Activated T-cell treated with anti-CD3 and anti-CD28 coated beads, Interleukin-2, amount 50 U/mL, for 1 hour (primary cell): ENCODE measurements at places on chromosomes 3 and 15.

DNA sequence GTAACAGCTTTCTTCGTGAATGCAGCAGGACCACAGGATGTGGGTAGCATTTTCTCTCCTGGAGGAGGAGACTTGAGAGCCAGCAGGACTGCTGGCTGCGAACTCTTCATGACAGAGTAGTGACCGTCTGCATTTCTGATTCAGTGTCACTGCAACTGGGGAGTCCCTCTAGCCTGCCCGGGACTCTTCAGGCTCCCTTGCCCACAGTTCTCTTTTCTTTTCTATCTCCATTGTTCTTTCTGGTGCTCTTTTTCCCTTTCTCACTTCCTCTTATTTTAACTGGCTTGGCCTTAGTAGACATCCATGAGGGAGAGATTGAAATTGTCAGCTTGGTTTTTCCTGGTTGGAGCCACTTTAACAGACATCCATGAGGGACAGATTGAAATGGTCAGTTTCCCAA, 49.9 kb upstream of the P2RY1 start:
- no peak for DNase-seq

GRCh38 chr3:188034989-188035388, 119.0 kb upstream of the LPP start:
- no peak for DNase-seq

DNA sequence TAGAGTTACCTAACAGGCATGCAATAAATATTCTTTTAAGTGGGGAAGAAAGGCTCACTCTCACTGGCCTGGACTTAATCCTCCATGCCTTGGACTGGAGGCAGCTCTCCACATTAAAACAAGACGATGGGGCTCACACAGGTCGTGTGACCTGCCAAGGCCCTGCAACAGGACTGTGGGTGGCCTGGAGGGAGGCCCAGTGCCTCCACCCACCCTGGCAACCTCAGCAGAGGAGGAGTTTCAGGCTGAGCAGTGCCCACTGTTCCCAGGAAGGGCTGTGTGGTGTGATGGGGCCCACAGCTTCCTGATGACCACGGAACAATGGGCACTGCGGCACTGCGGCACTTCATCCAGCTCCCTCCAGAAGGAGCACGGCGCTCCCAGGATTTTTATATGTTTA, 5.5 kb downstream of the UROC1 start:
- DNase-seq: no peak

DNA sequence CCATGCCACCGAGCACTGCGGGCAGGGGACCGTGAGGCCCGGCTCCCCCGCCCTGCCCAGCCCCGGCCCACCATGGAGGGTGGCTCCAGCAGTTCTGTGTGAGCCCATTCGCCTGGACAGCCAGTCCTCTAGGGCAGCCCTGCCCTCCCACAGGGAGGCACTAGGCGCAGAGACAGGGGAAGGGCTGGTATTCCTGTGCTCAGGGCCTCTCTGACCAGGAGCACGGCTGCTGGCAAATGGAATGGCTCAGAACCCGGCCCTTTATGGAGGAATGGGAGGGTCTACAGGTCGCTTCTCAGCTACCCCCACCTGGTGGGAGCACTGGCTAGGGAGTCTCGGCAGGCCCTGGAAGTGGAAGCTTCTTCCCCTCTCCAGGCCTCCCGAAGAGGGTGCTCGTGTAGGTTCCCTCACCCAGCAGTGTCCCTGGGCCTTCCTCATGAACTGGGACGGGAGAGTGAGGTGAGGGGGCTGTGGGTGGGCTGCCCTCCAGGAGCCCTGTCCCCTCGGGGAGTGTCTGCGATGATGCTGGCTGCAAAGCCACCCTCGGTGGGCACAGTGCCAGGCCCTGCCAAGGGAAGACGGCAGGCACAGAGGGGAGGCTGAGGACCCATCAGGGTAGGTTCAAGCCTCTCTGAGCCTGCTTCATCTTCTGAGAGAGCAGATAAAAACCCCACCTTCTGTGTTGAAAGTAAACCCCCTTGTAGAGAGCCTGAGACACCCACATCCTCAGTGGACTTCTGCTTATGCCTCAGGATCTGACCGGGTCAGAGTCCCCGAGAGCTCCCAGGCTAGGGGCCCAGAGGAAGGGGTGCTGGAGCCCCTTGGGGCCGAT, 1.5 kb downstream of the MELTF start:
- no peak for DNase-seq

DNA sequence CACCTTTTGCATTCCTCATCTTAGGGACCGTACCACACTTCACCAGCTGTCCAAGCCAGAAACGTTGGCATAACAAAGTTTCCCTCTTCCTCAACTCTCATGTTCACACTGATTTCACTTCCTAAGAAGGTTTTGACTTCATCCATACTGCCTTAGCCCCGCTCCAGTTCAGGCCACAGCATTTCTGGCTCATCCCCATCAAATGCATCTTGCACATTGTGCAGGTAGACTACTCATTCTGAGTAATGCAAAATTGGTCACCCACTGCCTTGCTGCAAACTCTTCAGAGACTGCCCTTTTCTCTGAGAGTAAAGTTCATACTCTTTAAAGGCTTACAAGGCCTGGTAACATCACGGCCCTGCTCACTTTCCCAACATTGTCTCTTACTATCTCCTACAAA, 8.8 kb downstream of the NUSAP1 start:
- no peak for DNase-seq

GRCh38 chr15:81111510-81112470, 22.3 kb upstream of the CFAP161 start:
- no peak for DNase-seq

- DNase-seq: no peak
Measured at GRCh38 chr3:147895509-147895908, 486.3 kb downstream of the ZIC1 start.

DNA sequence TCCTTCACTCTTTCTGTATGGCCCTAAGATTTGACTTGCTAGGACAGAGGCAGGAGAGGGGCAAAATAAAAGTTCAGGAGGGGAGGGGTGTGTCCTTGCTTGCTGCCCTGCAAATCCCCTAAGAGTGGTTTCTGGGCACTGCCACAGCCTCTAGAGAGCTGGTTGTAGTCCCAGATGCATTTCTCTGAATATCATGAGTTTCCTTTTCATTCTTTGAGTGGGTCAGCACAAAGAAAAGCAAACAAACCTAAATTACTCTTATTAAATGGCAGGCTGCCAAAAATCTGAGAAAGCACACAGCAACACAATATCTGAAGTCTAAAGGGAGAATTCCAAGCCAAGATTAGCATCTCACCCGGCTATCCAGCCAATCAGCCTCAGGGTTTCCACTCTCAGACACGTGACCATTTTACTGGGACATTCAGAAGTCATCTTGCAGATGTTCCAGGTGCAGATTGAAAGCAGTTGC, 919.3 kb downstream of the TUSC7 start:
- no peak for DNase-seq

DNA sequence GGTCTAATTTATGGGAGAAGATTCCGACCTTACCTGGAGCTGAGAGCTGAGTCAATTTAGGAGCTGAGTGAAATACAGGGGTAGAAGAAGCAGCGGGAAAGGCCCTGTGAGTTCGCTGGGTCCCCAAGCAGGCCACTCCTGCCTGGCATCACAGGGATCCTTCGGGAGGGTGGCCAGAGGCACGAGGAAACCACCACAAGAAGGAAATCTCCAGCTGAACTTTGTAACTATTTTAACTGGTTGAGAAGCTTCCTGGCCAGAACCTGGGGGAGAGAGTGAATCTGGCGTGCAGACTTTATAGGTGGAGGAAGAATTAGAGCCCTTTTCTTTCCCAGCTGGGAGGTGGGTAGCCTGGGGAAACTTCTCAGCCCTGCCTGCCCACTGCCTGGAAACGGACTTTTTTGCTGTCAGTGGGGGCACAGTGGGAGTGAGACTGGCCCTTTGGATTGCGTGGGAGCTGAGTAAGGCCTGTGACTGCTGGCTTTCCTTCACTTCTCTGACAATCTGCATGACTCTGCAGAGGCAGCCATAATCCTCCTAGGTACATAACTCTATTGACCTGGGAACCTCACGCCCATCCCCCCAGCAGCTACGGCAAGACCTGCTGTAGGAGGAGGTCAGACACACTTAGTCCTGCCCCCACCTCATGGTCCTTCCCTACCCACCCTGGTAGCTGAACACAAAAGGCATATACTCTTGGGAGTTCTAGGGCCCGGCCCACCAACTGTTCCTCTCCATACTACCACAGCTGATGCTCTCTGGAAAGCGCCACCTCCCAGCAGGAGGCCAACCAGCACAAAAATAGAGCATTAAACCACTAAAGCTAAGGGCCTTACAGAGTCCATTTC, 340.7 kb downstream of the CNTN3 start:
- no peak for DNase-seq
